ENCODE measurements at places on chromosomes 2 and 18.

DNA sequence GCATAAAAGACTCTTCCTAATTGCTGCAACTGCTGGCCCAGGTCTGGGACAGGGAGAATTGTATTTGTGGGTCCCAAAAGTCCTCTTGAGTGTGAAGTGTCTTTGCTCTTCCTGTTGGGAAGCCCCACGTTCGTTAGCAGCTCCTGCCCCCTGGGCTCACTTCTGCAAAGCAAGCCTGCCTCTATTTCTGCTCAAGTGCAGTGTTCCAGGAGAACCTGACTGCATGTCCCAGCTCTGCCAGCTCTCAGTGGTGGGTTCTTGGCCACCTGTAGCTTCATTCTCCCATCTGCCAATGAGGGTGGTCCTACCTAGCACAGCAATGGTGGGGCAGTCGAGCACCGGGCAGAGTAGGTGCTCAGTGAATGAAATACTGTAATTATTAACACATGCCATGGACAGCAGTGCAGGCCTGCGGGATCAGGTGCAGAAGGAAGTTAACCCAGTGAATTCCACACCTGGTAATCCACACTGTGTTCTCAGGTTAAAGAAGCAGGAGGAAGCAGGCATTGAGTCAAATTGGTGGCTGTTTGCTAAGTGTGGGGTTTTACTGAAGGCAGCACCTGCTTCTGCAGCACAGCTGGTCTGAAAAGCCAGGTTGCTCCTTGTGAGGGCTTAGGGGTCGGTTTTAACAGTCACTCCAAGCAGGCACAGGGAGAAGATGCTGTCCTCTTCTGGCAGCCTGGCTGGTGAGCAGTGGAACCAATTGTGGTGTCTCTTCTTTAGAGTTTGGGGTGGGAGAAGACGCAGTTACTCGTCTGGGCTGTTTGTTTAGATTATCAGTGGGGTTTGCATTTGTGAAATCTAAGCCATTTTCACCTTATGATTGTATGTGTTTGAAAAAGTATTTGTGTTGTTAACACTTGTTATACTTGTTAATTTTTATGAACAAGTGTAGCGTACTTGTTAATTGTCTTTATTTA lies 54.3 kb downstream of the DGKD start:
- no peak for DNase-seq

- no peak for DNase-seq
Observed at GRCh38 chr2:96399342-96400048, 63.9 kb downstream of the NCAPH start.

DNA sequence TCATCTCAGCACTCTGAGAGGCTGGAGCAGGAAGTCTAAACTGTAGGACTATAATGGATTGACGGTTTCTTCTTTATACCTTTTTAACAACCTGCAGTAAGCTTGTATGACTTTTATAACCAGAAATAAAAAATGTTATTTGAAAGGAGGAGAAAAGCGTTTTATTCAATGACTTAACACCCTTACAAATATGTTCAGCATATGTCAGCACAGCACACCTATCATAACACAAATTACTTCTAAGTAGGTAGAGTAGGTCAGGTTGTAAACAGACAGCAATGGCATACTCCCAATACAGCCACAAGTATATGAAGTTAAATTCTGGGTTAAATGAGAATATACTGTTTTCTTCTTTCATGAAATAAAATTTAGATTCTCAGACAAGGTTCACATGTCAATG lies 16.1 kb downstream of the RAB1A start:
- no peak for DNase-seq

GRCh38 chr18:75524181-75524580 lies 96.7 kb upstream of the SMIM21 start:
- DNase-seq: no peak

DNA sequence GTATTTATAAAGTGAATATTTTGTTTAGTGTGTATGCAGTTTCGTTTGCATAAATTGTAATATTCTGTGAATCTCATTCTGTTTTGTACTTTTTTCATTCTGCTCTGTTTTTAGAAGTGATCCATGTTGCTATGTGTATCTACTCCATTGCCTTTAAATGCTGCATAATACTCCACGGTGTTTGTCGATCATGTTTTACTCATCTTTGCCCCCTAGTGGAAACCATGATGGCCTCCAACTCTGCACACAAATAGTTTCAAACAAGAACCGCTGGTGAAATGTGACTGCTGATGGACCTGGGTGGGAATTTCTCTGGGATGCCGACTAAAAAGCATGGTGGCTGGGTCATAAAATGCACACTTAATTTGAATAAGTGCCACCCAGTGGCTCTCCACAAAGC lies 32.0 kb upstream of the SKOR2 start:
- DNase-seq: peak; percentile 2

DNA sequence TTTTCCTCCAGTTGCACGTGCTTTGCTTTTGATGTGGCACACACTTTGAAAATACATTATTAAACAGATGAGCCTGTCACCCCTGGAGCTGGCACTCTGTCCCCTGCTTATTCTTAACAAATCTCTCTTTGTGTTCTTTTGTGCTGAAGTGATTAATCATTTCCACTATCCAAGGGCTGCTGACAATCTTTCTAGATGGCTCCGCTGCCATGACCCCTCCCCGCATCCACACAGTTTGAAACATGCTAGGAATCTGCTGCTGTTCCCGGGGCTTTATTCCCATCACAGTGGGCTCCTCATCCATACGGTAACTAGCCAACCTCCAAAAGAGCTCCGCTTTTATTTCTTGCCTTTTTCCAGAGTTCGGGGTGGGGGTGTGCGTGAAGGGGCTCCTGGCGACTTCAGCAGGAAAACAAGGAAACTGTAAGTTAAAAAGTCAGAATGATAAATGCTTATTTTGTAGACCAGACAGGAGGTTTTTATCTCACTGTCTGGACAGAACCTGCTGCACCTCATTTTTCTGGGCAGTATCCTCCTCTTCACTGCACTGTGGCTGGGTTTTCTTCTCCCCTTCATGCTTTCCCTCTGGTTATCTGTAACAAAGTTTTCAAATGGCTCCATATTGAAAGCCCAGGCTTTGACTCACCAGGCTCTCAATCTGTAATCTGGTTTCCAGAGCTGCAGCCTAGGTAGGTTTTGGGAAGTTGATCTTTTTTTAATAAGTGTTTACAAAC lies 319.7 kb downstream of the AFF3 start:
- no peak for DNase-seq

DNA sequence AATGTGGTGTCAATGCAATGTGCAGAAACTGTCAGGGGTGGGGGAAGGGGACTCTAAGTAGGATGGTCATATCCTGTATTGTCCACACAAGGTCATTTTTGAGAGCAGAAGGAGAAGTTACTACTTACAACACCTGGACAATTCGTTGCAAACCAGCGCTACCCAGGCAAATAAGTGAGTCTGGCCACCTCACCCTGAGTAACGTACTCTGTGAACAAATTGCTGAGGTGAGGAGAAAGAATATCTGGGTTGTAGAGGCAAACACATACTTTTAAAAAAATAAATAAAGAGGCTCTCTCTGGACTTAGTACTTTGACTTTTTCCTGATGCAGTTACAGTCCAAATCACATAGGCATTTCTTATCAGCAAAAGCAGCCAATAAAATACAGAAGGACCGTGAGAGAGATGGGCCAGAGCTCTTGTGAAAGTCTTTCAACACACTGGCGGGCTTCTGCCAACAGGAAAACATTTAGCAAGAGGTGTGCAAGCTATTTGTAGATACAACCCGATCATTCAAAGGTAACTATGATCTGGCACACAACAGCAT lies 268.2 kb upstream of the ID2 start:
- DNase-seq: no peak

DNA sequence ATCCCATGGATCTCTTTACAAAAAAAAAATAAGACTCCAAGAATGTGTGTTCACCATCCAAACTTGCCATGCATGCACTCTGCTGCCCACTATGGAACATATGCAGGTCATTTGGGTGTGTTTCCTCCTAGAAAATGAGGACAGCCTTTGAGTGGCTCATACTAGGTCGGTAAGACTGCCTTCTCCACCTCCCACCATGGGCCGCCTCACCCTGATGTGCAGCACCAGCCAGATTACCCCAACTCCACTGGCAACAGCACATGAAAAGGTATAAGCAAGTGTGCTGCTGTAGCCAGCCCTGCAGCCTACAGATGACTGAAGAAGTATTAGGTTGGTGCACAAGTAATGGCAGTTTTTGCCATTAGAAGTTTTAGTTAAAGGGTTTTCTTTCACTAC lies 214.2 kb downstream of the ATAD2B start:
- no peak for DNase-seq

GRCh38 chr18:58611395-58612131 lies 17.3 kb downstream of the ALPK2 start:
- DNase-seq: no peak

DNA sequence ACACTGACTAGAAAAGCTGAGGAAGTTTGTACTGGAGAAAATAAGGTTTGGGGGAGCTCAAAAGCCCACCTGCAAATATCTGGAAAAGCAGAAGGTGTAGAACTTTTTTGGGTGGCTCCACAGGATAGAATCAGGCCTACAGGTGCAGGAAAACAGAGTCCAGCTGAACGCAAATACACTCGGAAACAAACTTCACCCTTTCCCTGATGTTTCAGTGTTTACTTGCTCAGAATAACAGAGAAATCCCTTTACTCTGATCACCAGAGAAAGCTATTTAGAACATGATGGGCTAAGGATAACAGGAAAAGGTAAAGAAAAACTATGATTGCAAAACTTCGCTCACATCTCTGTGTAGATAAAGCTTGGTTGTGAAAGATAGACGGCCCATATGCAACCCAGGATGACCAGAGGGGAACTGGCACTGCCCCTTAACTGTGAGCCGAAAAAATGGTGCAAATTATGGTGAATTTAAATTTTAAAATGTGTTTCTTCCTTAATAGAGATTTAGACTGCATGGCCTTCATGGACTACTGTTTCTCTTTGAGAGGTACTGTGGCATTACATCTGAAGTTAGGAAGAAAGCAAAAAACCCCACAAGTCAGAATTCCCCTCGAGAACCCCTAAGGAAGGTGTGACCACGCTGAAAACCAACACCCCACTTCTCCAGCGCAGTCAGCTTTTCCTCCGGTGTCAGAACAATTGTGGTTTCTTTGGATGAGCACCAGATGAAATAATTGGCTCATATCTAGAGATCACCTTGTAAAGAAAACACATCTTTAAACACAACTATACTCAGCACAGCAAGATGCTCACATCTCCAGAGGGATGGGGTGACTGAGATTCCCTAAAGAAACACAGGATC lies 84.5 kb upstream of the TMEM247 start:
- no peak for DNase-seq

DNA sequence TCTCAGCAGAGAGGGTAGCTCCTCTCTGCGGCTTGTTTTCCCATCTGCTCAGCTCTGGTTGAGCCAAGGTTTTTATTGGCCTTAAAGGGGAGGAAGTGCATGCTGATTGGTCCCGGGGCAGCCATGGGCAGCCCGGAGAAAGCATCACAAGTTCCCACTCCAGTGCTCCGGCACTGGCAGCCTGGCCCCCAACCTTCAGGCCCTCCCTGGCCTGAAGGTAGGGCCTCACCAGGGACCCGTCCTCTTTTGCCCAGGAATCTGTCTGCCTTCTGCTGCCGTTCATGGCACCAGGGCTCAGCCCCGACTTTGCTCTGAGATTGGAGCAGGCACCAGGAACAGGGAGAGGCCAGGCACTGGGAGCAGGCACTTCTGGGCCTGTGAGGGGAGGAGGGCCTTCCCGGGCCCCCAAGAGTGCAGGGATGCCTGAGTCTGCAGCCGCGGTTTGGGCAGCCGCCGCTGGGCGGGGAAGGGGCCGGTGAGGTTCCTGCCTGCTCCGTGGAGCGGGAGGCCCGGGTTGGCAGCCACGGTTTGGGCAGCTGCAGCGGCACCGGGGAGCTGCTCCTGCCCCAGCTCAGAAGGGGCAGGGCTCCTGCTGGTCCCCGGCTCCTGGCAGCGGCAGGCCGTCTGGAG lies 17.5 kb upstream of the ILKAP start:
- no peak for DNase-seq

DNA sequence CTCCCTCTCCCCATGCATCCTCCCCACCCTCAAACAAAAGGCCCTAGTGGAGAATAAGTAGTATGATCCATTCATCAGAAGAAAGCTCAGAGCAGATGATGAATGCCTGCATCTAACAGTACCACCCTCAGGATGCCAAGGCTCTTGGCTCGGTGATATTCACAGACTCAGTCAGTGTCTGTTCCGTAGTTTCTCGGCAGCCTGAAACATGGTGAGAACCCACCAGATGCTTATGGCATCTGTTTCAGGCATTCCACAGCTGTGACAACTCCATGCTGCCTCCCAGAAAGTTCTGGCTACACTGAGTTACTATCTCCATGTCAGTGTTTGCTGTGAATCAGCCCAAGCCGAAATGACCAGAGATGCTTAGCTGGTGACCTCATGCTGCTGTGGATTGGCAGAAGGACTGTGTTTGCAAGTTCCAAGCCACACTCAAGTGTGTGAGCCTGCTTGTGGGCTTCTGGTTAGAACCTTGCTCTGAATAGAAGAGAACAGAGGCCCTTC lies 83.9 kb downstream of the WDSUB1 start:
- DNase-seq: no peak

- peak; percentile 84 for DNase-seq
Observed at GRCh38 chr2:216777637-216778273, 82.1 kb downstream of the TNP1 start.

DNA sequence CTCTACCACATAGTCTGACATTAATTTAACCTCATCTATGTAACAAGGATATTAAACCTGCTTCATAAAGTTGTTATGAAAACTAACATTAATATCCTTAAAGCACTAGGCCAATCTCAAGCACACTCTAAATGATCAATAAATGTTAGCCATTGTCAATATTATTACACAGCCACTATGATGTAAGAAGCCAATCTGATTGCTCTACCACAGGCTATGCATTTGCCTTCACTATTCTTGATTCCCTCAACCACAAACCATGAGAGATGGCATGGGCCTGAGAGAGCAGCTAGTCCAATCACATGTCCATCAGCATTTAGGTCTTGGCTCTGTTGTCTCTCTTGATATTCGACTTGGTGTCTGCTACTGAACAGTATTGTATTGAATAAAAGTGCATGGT lies 4.2 kb downstream of the SLC25A12 start:
- no peak for DNase-seq

GRCh38 chr2:109164311-109164710 lies 35.3 kb downstream of the SH3RF3 start:
- DNase-seq: no peak

- DNase-seq: no peak
Observed at GRCh38 chr2:234033174-234033573, 17.3 kb upstream of the SPP2 start.

GRCh38 chr2:217958206-217958883 lies 44.5 kb downstream of the TNS1 start:
- no peak for DNase-seq

DNA sequence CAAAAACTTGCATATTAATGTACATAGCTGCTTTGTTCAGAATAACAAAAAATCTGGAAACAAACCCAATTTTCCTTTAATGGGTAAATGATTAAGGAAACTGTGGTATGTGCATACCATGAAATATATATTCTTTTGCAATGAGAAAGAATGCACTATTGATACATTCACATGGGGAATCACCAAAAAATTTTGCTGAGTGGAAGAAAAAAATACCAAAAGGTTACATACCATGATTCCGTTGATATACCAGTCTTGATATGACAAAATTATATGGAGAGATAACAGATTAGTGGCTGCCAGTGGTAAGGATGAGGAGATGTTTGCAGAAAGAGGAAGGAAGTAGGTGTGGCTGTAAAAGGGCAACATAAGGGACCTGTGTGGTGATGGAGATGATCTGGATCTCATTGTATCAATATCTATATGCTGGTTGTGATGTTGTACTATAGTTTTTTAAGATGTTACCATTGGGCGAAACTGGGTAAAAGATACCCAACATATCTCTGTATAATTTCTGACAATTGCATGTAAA lies 54.6 kb upstream of the BCL2L11 start:
- no peak for DNase-seq

- DNase-seq: peak; percentile 45
Observed at GRCh38 chr2:28356095-28356911, 36.4 kb upstream of the FOSL2 start.

GRCh38 chr2:239257511-239257937 lies 143.3 kb downstream of the HDAC4 start:
- no peak for DNase-seq

Measured in CMK (cell line).